ENCODE measurements at places on chromosomes 6 and 20.

- DNase-seq: no peak
Observed at GRCh38 chr6:11364971-11365397, 132.5 kb upstream of the NEDD9 start.

GRCh38 chr20:31617432-31618104, 12.5 kb downstream of the ID1 start:
- DNase-seq: no peak

DNA sequence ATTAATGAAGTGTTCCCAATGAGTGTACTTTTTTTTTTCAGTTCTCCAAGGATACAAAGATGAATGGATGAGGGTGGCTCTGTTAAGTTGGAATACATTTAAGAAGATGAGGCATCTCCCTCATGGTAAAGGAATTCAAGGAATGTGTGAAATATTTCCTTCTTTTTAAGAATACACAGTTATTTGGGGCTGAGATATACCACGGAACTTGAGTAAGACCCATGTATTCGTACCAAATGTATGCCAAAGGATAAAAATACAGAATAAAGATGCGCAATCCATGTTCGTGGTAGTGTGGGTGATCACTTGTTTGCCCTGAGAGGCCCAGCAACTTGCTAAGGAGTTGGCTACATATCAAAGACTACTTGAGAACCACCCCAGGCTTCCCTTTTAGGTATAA, 164.2 kb upstream of the TCF21 start:
- DNase-seq: no peak

GRCh38 chr6:131400054-131400778, 172.8 kb upstream of the ARG1 start:
- DNase-seq: peak; percentile 73

DNA sequence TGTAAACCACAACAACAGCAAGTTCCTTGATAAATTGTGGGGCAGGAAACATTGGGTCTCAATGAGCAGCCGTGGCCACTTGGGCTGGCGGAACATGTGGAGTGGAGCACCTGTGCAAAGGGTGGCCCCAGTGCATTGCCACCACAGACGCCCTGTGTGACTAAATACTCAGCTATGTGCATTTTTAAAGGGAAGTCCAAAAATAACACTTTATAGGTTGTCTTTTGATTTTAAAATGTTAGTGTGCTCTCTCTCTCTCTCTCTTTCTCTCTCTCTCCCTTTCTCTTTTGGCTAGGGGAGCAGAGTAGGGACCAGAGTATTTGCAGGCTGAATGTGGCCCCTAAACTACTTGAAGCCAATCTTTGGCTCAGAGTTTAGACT, 236.3 kb downstream of the BCAS1 start:
- DNase-seq: no peak

DNA sequence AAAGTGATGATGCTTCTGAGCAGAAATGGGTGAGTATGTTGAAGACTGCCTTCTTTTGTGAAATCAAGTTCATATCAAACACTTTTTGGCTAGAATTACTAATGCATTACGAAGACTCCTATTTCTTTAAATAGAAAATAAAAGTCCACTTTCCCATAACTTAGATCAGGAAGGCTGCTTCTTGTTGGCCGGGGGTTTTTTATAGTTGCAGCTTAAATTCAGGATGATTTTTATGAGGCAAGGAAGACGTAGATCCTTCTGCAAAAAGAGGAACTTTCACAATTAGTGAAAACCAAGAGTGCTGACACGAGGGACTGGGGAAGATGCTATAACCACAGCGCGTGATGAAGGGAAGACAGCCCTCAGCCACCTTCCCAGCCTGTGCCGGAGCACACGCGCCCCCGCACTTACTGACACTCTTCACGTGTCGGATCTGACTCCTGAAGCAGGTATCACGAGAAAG, 206.1 kb upstream of the PRDM1 start:
- no peak for DNase-seq

- DNase-seq: no peak
Observed at GRCh38 chr6:124334359-124334758, 530.7 kb downstream of the NKAIN2 start.

DNA sequence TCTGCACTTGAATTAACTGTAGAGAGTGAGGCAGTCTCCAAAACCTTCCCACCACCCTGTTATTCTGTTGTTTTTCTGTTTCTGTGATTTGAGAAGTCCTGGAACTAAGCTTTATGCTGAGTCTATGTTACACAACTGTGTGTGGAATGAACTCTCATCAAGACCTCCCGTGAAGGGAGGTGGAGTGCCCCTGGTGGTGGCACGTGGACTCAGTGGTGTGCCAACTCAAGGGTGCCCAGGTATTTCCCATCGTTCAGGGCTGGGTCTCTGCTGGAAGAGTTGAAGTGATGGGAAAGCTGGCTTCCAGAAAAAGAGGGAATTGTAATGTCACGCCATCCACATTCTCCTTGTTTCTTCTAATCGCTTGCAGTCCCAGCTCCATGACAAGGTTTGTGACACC, 374.2 kb downstream of the SMOC2 start:
- DNase-seq: no peak

- DNase-seq: no peak
Observed at GRCh38 chr6:156590482-156590881, 186.7 kb upstream of the ARID1B start.

GRCh38 chr6:52369234-52369633, 7.3 kb downstream of the PAQR8 start:
- no peak for DNase-seq

DNA sequence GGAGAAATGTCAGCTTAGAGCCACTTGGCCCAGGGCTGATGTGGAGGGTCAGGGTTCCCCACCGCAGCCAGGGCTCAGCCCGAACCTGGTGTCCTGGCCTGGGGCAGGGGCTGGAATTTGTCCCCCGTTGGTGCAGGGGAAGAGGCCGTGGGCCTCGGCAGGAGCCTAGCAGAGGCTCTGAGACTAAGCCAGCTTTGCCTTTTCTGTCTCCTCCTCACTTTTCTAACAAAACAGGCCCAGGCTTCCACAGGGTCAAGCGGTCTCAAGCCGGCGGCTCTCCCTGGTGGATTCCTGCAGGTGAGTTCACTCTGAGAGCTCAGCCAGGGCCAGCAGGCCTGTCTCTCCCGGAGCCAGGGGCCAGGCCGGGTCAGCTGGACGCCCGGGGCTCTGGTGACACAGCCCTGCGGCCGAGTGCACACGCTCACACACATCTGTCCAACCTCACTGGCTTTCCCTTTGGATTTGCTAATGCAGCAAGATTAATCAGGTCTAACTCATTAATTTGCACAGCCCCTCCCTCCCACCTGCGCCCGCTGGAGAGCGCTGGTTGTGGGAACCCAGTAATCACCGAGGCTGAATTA, 2.9 kb upstream of the CHRNA4 start:
- DNase-seq: peak; percentile 7

DNA sequence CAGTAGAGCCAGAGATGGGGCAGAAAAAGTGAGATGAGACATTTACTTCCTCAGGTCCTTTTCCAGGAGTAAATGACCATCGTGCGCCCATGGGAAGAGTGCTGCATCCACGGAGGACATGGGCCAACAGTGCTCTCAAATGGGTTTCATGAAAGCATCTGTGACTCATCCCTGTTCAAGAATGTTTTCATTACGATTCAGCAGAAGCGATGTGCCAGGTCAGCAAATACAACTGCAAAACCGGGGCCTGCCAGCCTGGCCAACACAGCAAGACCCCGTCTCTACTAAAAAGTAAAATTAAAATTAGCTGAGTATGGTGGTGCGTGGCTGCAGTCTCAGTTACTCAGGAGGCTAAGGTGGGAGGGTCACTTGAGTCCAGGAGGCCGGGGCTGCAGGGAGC, 125.1 kb downstream of the LY86 start:
- DNase-seq: no peak

DNA sequence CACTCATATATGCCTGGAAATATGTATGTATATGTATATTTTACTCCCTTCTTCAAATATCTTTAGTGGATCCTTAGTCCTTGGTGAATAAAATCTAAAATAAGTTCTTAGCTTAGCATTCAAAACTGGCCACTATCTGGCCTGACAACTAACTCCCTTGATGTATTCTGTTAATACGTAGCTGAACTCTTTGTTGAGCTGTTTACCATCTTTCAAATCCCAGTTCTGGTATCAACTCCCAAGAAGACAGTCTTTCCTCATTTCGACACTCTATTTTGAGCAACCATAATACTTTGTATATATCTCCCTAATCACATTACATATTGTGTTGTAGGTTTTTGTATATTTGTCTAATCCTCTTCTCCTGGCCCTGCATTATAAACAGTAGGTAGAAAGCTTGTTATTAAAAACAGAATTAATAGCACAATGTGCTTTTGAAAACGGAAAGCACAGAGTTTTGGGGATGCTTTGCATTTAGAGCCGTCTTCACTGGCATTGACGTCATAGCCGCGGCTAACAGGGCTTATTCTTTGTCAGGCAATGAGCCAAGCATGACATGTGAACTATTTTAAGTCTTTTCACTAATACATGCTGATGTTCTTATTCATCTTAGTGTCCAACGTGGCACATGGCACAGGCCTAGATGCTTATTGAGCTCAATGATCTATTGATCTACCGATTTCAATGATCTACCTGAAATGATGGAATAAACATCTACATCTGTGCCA, 47.2 kb upstream of the CCN2 start:
- DNase-seq: no peak

GRCh38 chr6:45625191-45625664, 247.5 kb upstream of the SUPT3H start:
- no peak for DNase-seq

DNA sequence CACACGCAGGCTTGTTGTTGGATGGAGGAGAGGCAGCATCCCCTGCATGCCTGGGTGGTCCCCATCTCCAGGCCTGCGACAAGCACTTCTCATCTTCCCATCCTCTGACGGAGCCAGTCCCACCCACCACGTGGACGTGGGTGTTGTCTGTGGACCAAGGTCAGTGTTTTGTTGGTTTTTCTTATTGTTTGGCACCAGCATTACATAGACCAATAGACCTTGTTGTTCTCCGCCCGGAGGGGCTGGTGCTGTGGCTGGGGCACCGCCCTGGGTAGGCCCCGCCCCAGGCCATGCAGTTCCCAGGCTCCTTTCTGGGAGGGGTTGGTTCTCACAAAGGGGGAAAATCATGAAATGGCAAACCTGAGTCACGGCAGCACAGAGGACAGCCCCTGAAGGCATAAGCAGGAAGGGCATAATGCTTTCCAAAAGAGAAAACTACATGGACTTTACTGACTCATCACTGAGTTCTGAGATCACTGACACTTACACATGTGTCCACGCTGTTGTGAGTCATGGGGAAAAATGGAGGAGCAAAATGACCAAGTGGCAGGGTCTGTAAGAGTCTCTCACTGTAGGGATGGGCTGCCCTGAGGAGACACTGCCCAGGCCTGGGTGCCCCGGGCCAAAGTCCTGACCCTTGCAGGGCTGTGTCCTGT, 90.8 kb downstream of the THBS2 start:
- DNase-seq: no peak

- DNase-seq: no peak
Observed at GRCh38 chr6:97064578-97064977, 140.1 kb downstream of the KLHL32 start.

GRCh38 chr20:20495729-20496503, 128.0 kb downstream of the INSM1 start:
- DNase-seq: no peak

GRCh38 chr6:36629784-36630183, 35.6 kb downstream of the SRSF3 start:
- DNase-seq: no peak

- DNase-seq: no peak
Observed at GRCh38 chr6:14241255-14242070, 123.9 kb downstream of the CD83 start.

- DNase-seq: peak; percentile 11
Observed at GRCh38 chr20:4795394-4795793, 73.7 kb downstream of the PRND start.

DNA sequence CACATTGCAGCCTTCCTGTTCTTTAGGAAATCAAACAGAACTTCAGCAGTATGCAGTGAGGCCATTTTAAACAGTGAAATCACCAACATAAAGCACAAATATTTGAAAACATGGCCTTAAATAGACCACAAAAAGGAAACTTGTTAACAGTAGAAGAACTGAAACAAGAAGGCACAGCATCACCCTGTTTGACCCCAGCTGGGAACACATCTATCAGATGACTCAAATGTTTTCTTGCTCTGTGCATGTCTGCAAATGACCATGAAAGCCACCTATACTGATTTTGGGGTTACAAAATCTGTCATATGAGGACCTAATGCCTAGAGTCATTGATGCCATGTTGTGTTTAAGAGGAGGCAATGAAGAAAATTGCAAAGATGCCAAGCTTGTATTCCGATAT, 123.8 kb upstream of the ADGRF1 start:
- DNase-seq: no peak

GRCh38 chr20:36061754-36062153, 92.8 kb upstream of the EPB41L1 start:
- DNase-seq: no peak

- peak; percentile 52 for DNase-seq
Observed at GRCh38 chr20:841568-842546, 8.3 kb downstream of the FAM110A start.

- no peak for DNase-seq
Observed at GRCh38 chr6:110488606-110489190, 12.3 kb upstream of the SLC22A16 start.

- DNase-seq: no peak
Observed at GRCh38 chr6:109891924-109892323, 86.2 kb upstream of the GPR6 start.

- DNase-seq: no peak
Observed at GRCh38 chr20:57897156-57897874, 187.5 kb upstream of the PMEPA1 start.

DNA sequence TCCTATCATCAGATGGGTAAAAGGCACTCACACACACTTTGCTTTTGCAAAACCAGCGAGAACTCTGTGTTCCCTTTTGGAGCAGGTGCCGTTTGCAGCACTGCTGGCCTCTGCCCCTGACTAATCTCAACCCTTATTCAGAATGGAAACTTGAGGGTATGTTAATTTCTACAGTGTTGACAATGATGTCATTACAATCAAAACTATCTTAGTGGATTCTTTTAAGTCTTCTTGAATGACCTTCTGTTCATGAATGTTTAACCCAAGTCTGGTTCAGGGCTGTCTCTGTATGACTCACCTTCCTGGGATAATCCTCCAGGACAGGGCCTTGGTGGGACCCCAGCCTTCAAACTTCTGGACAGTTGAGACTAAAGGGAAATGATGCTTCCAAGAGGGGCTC, 197.9 kb downstream of the CDH4 start:
- DNase-seq: no peak

- DNase-seq: no peak
Observed at GRCh38 chr6:17511580-17511979, 88.5 kb upstream of the FAM8A1 start.

DNA sequence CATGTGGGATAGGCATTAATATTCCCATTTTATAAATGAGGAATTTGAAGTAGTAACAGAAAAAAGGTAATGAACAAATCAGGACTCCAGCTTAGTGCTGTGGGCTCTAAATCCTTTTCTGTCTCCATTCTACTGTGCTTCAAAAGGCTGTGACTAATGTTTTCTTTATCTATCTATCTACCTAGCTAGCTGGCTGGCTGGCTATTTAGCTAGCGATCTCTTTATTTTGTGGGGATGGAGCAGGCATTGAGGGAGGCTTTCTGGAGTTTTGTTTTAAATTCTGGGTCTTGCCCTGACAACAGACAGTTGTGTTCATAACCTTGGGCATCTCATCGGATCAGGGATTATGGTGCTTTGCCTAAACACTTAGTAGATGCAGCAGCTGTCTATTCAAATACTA, 139.2 kb downstream of the SOX4 start:
- DNase-seq: no peak
